Fibroblast of the aortic adventitia (primary cell): ENCODE measurements at places on chromosomes 1 and 21. TPM values are rescaled to one million over a fixed set of nuclear protein-coding genes. Genes with fewer than 3 reads are reported as not detected.
A peak's percentile ranks its signal among the peaks of the same experiment; 100 is the strongest.

TNNT2 gene
- total RNA-seq: 0.09 TPM in 1 of 2 replicates, not detected in the other

FCRL1 gene
- not detected in 2 replicates for total RNA-seq

DNA sequence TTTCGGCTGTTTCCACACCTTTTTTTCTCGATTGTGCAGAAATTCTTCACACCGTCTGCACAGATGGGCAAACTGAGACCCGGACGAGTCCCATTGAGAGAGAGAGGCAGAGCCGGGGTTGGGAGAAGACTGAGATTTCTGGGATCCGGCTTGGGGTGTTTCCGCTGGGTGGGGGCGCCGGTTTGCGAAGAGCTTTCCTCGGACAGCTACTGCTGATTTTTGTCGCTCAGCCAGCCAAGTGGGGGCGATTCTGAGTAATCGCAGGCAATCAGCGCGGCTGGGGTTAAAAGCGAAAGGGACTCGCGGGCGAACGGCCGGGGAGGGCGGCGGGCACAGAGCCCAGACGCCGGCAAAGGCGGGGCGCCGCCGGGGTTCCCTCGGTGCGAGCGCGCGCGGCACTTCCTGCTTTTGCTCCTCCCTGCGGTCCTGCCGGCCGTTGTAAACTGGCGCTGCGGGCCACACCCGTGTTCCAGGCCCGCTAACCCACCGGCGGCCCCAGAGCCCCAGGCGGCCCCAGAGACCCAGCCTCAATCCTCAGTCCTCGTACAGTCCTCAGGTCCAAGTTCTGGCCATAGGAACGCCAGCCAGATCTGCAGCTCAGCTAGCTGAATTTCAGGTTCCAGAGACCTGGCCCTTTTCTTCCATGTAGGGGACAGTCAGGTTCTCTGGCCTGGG is 32.4 kb upstream of the JUN start:
- peak; percentile 87 for DNase-seq

GRCh38 chr1:23916209-23917131 is 3.3 kb upstream of the CNR2 start:
- peak; percentile 49 for DNase-seq

DNA sequence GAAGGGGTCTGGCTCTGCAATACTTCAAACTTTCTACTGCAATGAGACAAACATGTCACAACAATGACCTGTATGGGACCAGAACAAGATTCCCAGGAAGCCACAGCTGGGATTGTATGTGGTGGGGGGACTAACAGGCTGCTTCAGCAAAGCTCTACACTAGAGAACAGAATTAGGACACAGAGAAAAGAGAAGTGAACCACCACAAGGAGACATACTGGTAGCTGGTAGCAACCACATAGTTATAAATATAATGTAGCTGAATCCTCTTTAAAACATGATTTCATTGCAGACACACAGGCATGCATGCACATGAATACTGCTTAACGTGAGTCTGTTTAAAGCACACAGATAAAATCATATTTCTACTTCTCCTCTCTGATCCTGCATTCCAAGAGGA is 3.5 kb upstream of the ILDR2 start:
- no peak for DNase-seq

DNA sequence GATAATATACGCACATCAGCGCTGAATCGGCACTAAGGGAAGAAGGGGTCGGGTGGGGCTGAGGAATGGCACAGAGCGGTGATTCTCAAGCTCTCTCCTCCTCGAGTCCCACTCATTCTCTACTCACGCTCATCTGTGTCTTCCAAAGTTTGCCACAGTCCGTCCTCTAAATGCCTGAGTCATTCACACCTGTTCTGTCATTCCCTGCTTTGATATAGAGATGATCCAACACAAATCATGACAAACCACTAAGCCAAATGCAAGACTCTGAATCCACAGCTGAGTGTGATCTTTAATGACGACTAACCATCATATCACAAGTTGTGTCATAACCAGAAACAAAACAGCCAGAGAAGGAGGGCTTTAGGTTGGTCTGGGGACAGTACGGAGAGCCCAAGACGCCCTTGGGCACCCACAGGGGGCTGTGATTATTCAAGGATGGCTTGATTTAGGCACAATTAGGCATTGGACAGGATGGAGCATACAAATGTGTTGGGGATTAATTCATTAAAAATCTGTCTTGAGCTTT is 501.5 kb downstream of the KIF26B start:
- DNase-seq: no peak

GRCh38 chr1:82264802-82265201 is 464.1 kb downstream of the ADGRL2 start:
- peak; percentile 28 for DNase-seq

DNA sequence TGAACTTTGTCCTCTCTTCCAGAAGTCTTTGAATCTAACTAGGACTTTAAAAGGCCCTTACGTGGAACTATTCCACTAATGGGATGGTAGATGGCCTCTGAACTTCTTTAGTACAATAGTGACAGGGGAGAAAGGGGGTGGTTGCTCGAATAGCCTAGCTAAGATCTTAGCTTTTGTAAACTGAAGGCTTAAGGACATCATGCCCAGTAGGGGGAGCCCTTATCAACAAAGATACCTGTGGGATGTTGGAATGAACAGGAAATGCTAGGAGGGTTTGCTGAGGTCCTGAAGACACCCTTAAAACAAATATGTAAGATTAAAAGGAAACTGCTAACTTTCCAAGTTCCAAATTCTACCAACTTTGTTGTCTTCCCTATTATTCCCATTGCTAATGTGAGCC is 33.2 kb downstream of the NHLH2 start:
- peak; percentile 87 for DNase-seq

- DNase-seq: no peak
Measured at GRCh38 chr1:182242641-182243040, 148.9 kb downstream of the GLUL start.

DNA sequence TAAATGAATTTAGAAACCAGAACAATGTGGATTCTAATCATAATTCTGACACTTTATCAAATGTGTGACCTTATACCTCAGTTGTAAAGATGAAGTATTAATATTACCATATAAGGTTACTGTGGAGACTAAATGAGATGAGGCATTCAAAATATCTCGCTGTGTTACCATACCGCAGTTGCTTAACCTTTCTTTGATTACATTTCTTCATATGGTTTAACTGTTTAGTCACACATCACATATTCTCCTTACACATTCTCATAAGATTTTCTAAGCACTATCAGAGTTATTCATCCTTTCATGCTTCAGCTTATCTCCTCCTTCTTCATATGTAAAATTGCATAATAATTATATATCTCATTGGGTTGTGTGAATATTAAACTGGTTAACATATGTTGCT is 88.9 kb downstream of the LRRC53 start:
- DNase-seq: no peak

C2CD4D gene
- not detected in 2 replicates for total RNA-seq

DAB1 gene
- 0.45 and 3.2 TPM in 2 replicates for total RNA-seq

DNA sequence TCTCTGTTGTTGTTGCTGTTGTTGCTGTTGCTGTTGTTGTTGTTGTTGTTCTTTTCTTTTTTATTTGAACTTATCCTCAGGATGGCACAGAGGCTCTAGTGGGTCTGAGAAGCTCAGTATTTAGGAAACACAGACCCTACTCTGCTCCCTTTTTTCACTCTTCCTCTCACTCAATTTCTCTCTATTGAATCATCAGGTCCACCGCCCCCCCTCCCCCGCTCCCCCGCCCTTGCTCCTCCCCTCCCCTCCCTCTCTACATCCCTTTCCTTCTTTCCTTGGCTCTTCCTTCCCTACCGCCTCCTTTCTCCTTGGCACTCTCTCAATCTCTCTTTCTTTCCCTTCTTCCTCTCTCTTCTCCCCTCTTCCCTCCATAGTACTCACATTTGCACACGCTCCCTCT is 218.5 kb upstream of the ZC3H12A start:
- DNase-seq: no peak

FCER1A gene
- not detected in 2 replicates for total RNA-seq

DNA sequence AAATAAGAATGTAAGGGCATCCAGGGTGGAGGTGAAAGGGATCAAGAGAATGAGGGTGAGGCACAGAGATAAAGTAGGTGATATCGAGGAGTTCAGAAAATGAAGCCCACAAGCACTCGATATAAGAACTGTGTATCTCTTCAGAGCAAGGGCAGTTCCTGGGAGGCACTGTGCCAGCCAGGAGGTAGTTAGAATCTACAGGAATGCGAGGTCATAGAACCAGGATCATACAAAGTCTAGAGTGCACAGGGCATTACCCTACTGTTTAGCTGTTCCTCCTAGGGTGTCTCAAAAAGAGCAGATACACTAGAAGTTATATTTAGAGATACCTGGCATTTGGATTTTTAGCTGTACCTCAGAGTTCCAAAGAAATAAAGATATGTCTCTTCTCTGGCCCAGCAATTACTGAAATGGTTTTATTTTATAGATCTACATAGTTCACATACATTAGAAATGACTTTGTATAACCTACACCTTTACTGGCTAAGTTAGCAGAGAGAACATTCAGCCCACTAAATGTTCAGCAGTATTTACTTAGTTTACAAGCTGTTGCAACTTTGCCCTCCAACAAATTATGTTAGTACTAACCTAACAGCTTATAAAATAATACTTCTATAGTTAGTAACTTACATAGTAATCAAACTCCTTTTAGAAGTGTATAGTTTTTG is 1.6 kb downstream of the OVAAL start:
- DNase-seq: no peak

DNA sequence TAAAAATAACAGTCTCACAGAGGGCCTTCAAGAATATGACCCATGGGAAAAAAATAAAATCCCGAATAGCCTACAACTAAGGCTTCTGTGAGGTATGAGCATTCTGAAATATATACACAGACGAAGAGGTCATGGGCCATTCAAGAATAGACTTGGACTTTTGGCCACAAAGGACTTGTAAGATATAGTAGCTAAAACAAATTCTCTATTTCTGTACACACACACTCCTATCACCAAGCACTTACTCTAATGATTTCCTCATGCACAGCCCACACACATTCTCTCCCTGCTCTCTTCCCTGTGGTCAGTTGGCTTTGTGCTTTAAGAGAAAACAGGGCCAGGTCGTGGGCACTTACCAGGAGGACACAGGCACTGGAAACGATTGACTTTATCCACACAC is 69.7 kb upstream of the ADAM30 start:
- peak; percentile 45 for DNase-seq

MANEAL gene
- total RNA-seq: 0.65 and 0.99 TPM in 2 replicates

GRCh38 chr1:204313675-204314074 is 46.1 kb downstream of the PLEKHA6 start:
- no peak for DNase-seq

- DNase-seq: no peak
Measured at GRCh38 chr1:156430303-156430702, 61.3 kb downstream of the RHBG start.

DNA sequence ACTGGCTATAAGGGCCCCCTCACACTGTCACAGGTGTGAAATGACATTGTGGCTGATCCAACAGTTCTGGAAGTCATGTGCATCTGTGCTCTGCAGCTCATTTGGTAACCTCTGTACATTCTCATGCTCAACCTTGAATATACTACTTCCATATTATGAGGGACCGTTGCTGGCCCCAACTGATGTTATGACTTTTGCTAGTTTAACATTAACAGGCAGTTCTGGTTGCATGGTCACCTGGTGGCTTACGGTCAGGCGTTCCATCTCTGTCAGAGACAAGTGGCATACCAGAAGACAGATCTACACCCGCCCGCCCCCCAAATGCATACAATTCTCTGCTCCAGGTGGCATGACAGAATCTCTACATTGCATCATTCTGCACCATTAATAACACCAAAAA is 6.0 kb upstream of the DIP2A start:
- DNase-seq: no peak

GRCh38 chr1:113242481-113242880 is 147.8 kb upstream of the MAGI3 start:
- DNase-seq: no peak

CFAP74 gene
- total RNA-seq: not detected in 2 replicates

GRCh38 chr21:38721958-38722357 is 83.8 kb upstream of the ETS2 start:
- no peak for DNase-seq

DNA sequence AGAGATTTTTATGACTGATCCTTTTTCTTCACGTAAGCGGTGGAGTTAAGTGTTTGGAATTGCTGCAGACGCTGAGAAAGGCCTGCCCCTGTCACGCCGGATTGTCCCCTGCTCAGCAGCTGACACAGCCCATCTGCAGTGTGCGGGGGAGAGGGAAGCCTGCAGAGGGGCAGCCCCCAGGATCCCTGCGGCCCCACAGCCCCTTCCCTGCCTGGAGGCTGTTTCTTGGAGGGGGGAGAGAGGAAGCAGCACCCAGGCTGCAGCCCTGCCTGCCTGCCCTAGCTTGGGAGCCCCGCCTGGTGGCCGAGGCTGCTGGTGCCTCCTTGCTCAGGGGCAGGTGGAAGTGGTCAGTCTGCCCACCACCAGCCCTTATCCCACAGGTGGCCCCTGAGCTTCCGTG is 50.7 kb downstream of the PRDM16 start:
- DNase-seq: no peak

LMNA gene
- total RNA-seq: 502 and 1,039 TPM in 2 replicates

CDCP2 gene
- not detected in 2 replicates for total RNA-seq

DNA sequence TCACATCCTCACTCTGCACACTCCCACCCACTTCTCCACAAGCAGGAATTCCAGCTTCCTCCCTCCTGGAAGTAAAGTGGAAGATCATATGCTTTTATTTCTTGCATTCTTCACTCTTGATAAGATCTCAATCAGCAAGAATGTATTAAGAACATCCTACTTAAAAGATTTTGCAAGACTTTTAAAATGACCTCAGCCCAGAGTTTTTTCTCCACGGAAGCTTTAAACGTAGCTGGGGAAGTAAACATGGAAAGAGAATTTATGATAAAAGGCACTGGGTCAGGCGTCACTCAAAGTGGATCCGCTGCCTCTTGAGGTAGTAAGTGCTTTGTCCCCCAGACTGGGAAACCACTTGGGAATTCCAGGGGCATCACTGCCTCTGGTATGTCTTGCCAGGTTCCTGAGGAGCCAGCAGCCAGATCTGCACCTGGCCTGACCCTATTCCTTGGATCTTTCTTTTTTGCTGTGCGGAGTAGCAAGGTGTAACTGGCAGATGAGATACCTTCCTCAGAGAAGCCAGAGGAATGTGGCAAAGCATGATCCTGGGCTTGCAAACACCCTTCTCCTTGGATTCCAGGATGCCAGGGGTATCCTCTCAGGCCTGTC is 33.9 kb downstream of the CDK18 start:
- DNase-seq: peak; percentile 44

DNA sequence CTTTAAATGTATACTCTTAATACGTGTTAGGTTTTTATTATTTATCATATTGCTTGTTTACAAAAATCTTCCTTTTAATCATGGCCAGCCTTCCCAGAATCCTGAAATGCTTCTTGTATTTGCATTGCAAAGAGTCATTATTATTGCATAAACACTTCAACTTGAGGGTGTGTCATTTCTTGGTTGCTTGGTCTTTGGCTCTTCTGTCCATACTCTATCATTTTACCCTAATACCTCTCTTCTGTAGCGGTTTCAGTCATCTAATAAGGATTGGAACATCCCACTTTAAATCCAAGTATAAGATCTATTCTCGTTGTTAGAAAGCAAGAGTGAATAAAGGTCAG is 200.6 kb upstream of the CACYBP start:
- DNase-seq: no peak

TRIM45 gene
- total RNA-seq: 3.3 and 8.1 TPM in 2 replicates
